Stimulated activated CD8-positive, alpha-beta memory T cell treated with anti-CD3 and anti-CD28 coated beads, Interleukin-7, amount 100 ng/mL, for 48 hours (primary cell): ENCODE measurements at places on chromosomes 6 and 20.

- DNase-seq = no peak
Measured at GRCh38 chr6:137699031-137699683, 167.9 kb upstream of the TNFAIP3 start.

DNA sequence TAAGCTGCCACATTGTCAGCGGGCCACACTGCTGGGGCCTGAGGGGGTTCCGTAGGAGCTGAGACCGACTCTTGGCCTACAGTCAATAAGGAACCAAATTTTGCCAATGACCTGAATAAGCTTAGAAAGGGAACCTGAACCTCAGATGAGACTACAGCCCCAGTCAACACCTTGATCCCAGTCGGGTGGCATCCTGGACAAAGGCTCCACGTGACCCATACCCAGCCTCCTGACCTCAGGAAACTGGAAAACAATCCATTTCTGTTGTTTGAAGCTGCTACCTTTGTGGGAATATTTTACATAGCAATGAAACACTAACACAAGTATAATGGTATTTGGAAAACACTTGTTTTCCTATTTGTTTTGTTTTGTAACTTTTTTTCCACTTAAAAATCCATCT, 179.9 kb upstream of the RALGAPA2 start:
- DNase-seq = no peak

GRCh38 chr6:119669221-119669620, 319.7 kb upstream of the MAN1A1 start:
- no peak for DNase-seq

- no peak for DNase-seq
Measured at GRCh38 chr6:19906171-19906570, 69.0 kb downstream of the ID4 start.

DNA sequence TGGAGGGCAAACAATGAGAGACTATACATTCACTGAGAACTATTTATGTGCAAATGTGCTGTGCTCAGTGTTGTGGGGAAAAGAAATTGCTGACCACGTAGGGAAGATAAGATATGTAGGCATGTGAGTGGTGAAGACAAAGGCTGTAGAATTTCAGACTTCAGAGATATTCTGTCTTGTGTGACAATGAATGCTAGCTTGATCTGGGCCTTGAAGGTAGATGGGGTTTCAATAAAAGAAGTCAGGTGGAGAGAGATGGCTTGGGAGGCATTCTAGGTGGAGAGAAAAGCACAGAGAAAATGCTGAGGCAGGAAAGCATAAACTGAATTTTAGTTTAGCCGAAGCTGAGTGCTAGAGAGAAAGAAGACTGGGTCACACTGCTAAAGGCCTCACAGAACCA, 56.8 kb upstream of the EEF1A1 start:
- no peak for DNase-seq

GRCh38 chr20:44104798-44105517, 82.0 kb downstream of the JPH2 start:
- no peak for DNase-seq

DNA sequence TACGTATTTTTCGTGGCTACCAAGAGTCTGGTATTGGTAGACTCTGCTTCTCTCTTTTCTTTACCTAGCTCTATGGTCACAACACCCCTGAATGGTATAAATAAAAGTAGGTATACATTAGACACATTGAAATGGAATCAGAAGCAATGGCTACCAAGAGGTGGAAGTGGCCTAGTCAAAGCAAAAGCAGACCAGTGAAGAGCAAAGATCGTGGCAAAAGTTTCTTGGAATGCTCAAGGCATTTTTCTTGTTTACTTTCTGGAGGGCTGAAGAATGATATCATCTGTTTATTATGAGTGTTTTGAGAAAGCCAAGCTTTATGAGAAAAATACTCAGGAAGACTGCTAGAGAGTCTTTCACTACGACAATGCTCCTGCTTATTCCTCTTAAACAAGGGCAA, 28.6 kb upstream of the MOCS1 start:
- DNase-seq = no peak

DNA sequence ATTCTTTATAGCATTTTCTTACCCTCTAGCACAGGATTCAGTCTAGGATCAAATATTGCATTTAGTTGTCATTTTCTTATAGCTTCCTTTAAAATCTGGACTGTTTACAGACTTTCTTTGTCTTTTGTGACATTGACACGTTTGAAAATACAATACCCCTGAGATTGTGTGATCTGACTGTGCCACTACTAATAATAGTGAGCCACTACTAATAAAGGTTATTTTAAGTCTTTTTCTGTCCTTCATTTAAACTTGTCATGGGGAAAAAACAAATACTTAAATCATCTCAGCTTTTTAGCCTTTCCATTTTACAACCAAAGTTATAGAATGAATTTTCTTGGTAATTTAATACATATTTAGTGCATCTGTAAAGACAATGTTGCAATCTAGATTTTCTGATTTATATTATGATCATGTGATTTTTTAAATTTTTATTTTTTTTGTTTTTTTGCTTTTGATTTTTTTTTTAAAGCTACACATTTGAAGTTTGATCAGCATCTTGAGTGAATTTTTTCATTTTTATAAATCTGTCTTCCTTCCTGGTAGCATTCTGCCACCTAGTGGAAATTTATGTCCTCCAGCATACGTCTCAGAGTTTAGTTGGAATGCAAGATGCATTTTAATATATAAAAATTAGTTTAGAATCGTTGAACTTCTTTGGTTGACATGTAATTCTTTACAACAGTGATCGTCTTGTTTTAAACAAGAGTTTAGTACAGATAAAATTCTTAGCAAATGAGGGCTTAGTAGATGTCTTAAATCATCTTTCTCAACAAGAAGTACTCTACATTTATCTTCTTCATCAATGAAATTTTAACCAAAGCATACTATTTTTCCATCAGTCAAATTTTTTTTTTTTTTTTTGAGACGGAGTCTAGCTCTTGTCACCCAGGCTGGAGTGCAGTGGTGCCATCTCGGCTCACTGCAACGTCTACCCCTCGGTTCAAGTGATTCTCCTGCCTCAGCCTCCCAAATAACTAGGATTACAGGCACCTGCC, 119.4 kb downstream of the NCOA3 start:
- no peak for DNase-seq
